Epithelial cell of proximal tubule (primary cell): ENCODE measurements at places on chromosomes 5 and 9. TPM values are rescaled to one million over a fixed set of nuclear protein-coding genes. Genes with fewer than 3 reads are reported as not detected.

IL13 gene
- total RNA-seq, result not detected in 2 replicates

ADAMTS19 gene
- 0.12 and 0.72 TPM in 2 replicates for total RNA-seq

DNA sequence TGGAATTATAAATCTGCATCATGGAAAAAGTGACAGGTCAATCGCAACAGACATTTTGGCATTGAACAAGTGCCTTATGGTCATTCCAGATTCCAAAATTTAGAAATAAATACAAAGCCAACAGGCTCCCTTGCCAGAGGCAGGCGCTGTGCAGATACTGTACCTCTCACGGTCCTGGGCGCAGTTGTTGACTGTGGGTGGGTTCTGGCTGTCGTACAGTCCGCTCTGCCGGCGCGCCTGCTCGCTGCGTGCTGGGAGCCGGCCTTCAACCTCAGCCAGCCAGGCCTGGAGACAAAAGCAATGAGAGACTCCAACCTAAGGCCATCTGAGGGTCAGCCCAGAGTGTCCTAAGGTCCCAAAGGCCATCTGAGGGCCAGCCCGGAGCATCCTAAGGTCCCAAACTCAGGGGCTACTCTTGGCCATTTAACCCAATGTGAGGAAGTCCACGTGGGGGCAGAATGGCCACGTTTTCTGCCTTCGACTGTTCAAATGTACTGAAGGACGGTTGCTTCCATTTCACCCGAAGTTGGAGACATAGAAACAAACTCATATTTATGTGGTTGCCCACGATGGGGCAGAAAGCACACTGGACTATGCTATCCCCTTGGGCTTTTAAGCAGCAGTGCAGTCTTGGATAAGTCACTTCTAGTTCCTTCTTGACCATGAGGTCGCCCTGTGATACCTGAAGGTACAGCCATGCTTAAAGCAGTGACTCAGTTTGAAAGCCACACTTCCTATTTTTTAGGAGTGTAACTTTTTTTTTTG, 65.2 kb downstream of the USP20 start:
- DNase-seq, result no peak

ARSI gene
- total RNA-seq, result 2.3 and 5.7 TPM in 2 replicates

- no peak for DNase-seq
Measured at GRCh38 chr5:108278285-108279240, 103.3 kb downstream of the FBXL17 start.

SPATA6L gene
- total RNA-seq, result 0.92 and 1.7 TPM in 2 replicates

- no peak for DNase-seq
Measured at GRCh38 chr5:17212996-17213395, 4.4 kb upstream of the BASP1 start.

ISL1 gene
- total RNA-seq, result not detected in 2 replicates
